Femur (tissue), 1 donor: ENCODE measurements at places on chromosomes 12 and 14.

GRCh38 chr14:78690836-78691235 lies 520.7 kb downstream of the NRXN3 start:
- DNase-seq: no peak

DNA sequence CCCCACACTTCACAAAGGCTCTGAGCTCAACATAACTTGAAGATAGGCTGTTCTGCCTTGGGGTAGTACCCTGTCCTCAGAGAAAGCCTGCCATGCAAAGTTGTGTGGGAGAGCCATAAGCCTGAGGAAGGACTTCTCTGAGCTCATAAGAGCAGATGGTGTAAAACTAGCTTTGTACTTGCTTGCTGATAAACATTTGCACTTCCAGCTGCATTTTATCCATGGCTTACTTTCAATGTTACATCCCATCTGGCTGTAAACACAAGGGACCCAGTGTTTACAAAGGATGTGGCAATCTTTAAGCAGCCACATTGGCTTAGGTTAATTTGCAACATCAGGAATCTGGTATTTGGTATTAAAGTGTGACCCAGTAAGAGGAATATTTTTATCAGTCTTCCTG lies 258.1 kb downstream of the IPO8 start:
- DNase-seq: no peak

- peak; percentile 68 for DNase-seq
Observed at GRCh38 chr14:83975841-83976770, 1553.8 kb upstream of the FLRT2 start.

GRCh38 chr12:81208187-81208911 lies 130.5 kb downstream of the ACSS3 start:
- DNase-seq: peak; percentile 26

DNA sequence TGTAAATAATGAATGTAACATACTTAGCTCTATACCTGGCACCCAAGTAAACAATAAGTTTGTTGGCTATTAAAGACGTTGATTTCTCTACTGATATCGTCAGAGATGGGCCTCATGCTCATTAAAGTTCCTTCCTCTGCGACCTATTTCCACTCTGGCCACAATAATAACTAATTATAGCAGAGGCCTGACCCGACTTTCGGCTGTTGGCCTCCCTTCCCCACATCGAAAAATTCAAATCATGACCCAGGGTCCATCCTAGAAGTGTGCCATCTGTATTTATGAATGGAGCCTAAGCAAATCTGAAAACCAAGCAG lies 321 bp upstream of the USP30 start:
- no peak for DNase-seq

GRCh38 chr12:96025518-96025917 lies 9.9 kb downstream of the LTA4H start:
- no peak for DNase-seq

GRCh38 chr12:50043854-50044253 lies 13.5 kb upstream of the ASIC1 start:
- DNase-seq: no peak

- DNase-seq: peak; percentile 29
Observed at GRCh38 chr14:47674543-47675465, 601 bp downstream of the MDGA2 start.

- no peak for DNase-seq
Observed at GRCh38 chr14:58059126-58059525, 92.9 kb downstream of the ARMH4 start.

DNA sequence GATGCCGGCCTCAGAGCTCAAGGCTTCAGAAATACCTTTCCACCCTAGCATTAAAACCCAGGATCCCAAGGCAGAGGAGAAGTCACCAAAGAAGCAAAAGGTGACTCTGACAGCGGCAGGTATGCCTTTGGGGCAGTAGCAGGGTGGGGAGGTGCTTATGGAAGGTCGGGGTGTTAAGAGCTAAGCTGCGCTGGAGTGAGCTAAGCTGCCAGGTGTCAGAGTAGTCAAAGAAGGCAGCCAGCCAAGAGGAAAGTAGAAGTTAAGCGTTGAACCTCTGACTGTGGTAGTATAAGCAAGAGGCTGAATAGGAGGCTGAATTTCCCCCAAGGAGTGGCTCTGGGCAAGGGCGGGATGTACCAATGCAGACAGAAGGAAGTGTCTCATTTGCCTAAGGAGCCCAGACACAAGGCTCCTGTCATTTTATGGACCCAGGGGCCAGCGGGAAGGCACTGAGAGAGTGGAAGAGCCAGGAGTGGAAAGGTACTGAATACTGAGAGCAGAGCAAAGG lies 29.2 kb downstream of the DYRK4 start:
- DNase-seq: no peak

GRCh38 chr14:103512701-103513611 lies 9.7 kb downstream of the CKB start:
- DNase-seq: peak; percentile 69

DNA sequence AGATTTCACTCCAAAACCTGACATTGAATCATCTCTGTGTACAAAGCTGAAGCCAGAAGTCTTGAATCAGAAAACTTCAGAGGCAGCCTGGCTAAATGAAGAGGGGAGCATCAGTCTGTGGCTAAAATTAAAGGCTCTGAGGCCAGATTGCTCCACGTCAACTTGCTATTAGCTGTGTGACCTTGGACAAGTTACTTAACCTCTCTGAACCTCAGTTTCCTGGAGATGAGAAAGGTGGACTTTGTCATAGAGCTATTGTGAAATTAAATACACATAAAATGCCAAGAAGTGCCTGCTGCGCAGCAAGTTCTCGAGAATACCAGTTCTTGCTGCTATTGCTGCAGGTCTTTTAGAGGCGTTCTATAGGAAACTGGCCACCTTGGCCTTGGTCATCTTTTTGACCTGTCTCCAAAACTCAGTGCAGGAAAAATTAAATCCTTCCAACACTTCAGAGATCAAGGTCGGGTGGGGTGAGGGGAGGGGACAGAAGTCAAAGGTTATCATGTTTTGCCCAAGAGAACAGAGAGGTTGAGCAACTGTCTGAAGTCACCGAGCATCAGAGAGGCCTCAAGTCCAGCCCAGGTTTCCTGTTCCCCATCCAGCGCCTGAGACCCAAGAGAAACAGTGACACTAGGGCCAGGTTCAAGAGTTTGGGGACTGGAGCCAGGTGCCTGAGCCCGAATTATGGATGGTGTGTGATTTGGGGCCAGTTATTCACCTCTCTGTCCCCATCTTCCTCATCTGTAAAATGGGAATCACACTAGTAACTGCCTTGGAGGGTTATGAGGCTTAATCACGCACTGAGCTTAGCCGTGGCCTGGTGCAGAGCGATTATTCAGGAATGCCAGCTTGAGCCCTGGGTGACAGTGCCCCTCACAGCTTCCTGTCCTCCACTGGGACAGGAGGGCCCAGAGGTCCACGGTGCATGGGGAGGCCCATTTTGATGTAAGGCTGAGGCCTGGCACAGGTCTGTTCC lies 1.1 kb downstream of the SERPINA1 start:
- no peak for DNase-seq

DNA sequence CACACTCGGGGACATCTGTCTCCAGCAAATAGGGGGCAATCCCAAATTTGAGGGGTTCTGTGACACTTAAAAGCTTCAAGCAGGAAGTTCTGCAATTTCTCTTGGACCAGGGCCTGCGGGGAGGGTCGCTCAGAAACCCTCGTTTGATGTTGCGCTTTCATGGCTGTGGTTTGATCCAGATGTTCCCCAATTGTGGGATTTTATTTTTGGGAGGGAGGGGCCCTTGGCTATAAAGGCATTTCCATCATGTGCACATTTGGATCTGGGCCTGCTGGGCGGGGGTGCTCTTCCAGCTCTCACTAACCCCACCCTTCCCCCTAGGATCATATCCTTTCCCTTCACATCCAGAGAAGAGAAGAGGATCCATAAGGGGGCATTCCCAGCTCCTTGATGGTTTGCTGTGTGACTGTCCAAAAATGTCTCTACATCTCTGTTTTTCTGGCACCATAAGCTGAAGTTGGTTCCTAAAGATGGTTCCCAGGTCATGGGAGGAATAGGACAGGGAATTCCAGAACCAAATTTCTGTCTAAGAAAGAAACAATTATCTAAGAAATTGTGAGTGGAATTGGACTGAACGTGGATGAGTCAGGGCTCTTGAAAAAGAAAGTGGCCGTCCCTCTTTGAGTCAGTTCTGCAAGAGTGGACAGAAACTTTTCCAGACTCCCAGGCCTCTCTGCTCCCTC lies 47.2 kb downstream of the SMUG1 start:
- DNase-seq: peak; percentile 77

DNA sequence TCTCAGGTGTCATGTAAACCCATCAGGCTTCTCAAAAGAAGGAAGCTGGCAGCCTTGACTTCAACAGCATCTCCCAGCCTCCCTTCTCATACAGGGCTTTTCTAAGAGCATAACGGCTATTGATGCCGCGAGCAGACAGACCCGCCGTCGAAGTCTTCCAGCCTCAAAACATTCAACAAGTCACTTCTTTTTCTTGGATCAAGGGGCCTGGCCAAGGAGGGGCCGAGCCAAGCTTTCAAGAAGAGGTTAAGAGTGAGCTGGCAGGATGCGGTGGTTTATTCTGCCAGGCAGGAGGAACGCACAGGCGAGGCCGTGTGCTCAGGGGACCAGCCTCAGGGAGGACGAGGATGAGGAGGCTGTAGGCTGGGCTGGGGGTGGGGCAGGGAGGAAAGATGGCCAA lies 102.9 kb upstream of the RFLNA start:
- peak; percentile 54 for DNase-seq

GRCh38 chr14:33704481-33704880 lies 246.4 kb downstream of the EGLN3 start:
- no peak for DNase-seq
